ENCODE measurements at places on chromosomes 7 and 10. TPM values are rescaled to one million over a fixed set of nuclear protein-coding genes. Genes with fewer than 3 reads are reported as not detected.

The SLC39A12 gene
- 2.2 TPM for total RNA-seq

The FAM131B gene
- 79.7 TPM for total RNA-seq

The ASAH2 gene
- total RNA-seq, result 2.2 TPM

The GRM3 gene
- 86.5 TPM for total RNA-seq

The IQUB gene
- 2.0 TPM for total RNA-seq

The ANLN gene
- total RNA-seq, result 12.8 TPM

The FKBP6 gene
- 0.25 TPM for total RNA-seq

The HOXA3 gene
- not detected for total RNA-seq

The GCK gene
- total RNA-seq, result 3.9 TPM

The KLF14 gene
- not detected for total RNA-seq
